ENCODE measurements at places on chromosomes 3 and 15.

DNA sequence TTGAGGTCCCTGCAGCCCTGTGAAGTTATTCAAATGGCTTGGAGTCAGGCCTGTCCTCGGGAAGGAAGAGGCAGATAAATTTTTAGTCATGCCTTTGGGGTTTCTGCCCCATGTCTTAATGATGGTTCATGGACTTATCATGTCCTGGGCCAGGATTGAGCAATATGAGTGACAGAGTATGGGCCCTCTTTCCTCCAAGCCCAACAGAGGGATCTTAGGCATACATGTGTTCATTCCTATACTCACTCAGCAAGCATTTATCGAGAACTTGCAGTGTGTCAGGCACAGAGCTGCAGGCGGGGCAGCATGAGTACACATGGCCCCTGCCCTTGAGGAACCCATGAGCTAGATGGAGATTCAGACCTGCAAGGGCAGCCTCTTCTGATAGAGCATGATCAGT, 6.2 kb downstream of the ESYT3 start:
- peak; percentile 80 for DNase-seq

GRCh38 chr3:10937141-10937825, 55.3 kb upstream of the SLC6A1 start:
- no peak for DNase-seq

DNA sequence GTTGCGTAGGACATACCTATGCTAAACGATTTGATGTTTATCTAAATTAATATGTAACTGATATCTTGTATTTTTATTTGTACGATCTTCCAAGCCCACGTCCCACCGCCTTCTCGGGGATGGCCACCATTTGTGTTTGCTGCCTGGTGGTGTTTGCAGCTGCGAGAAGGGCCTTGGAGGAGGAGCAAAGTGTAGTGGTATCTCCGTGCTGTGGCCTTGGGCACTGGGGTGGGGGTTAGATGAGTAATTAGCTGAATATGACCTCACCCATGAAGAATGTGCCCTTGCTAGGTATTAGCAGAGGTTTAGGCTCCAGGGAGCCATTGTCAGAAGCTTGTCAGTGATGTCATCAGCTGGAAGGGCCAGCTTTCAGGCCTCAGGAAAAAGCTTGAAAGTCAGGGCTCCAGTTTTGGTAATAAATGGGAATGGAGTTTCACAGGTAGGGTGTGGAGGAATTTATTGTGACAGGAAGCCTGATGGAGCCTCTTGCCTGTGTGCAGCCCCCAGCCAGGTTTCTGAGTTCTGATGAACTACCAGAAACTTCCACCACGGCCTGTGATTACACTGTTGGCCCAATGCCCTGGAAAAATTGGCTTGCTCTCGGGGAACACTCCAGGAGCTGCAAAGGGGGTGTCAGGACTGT, 41.0 kb downstream of the FLNB start:
- peak; percentile 86 for DNase-seq

DNA sequence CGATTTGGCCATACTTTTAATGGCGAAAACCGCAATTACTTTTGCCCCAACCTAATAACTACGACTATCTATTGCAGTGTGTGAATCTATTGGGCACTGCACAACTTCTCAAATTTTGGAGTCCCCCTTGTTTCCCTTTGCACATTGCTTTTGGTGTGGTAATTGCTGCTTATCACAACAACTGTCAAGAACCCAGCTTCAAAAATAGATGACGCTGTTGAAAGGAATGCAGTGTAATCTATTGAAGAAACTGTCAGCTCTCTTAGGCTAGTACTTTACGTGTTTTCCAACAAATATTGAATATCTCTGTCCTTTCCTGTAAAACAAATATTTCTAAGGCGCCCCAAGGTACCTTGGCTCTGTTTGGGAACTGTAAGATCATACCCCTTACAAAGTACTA, 222.8 kb upstream of the UBE2E2 start:
- DNase-seq = no peak

GRCh38 chr15:40702077-40702476, 7.1 kb downstream of the RAD51 start:
- peak; percentile 16 for DNase-seq

- DNase-seq = no peak
Measured at GRCh38 chr3:35385271-35385670, 254.1 kb upstream of the ARPP21 start.

GRCh38 chr3:43895573-43895972, 204.8 kb downstream of the ABHD5 start:
- no peak for DNase-seq

DNA sequence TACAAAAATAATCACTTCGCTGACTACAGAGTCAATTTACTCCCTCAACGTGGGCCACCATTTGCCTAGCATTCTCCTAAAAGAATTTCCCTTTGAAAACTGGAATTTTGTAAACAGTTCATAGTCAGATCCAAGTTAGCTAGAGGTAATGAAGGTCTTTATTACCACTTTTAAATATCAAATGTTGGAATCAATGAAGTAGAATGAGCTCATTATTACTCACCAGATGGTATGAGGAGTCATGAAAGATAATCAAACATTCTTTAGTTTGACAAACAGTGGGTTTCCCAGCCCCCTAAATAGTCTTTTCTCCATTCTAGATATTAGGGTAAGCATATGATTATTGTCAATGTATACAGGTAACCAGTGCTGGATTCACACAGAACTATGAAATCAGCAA, 455.7 kb upstream of the THBS1 start:
- peak; percentile 47 for DNase-seq

DNA sequence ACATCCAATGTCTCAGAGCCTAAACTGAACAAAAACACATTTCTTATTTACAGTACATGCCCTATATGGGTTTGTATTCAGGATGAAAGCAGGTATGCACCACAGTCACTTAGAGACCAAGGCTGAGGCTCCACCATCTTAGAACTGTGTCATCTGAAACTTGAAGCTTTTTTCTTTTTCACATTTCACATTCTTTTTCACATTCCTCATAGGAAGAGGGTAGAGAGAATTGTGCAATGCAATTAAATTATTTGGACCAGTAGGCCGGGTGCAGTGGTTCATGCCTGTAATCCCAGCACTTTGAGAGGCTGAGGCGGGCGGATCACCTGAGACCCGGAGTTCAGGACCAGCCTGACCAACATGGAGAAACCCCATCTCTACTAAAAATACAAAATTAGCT, 591.0 kb downstream of the MECOM start:
- no peak for DNase-seq

- no peak for DNase-seq
Measured at GRCh38 chr15:92417716-92418115, 24.0 kb downstream of the ST8SIA2 start.

GRCh38 chr3:197456261-197457091, 99.3 kb downstream of the BDH1 start:
- DNase-seq = peak; percentile 82

- no peak for DNase-seq
Measured at GRCh38 chr3:109114746-109115145, 3.2 kb downstream of the MORC1 start.

DNA sequence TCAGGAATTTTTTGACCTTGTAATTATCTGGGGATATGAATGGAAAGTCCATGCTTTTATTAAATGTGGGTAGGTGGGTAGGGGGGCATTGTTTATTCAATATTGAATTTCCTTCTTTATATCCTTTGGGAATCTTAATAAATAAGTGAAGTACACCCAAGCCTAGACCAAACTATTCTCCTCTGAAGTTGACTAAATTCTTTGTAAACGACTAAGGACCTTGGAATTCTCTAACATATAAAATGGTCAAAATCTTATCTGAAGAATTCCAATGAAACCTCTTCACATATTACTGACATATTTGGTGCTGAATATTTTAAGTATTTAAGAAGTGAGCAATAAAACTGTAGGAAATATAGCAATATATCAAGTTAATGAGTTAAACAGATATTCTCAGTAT, 1432.1 kb upstream of the GBE1 start:
- no peak for DNase-seq

DNA sequence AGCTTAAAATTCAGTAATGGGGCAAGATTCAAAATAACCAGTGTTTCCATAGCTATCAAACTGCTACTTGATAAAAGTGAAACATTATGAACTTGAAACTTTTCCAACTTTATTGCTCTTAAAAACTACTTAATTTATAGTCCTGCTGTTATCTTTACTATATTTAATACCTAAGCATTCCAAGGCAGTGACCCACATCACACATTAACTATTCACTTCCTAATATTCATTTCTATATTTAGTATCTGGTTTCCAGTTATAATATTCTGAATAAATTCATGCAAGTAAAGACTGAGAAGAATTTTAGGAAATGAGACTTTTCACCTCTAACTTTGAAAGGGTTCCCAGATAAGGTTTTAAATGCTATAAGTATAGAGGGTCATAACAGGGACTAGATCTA, 64.9 kb downstream of the UACA start:
- DNase-seq = no peak

DNA sequence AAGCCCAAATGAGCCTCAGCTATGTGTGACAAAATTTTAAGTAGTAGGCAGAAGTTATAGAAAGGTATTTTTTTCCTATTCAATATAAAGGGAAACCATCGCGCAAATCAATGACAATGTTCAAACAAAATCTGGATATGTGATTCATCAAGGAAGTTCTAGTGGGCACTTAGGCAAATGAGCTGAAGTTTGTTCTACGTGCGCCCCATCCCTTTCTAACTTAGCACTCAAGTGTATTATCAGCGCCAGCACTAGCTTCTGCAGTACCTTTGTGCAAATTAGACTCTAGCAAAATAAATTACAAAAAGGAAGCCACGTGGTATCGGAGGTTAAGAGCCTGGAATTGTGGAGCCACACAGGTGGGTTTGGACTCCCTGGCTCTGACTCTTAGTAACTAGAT, 91.1 kb downstream of the TBL1XR1 start:
- DNase-seq = no peak
